ENCODE measurements at places on chromosomes 3 and 15.
A peak's percentile ranks its signal among the peaks of the same experiment; 100 is the strongest.

GRCh38 chr3:126914226-126914625 lies 68.7 kb upstream of the PLXNA1 start:
- peak; percentile 3 for DNase-seq

- no peak for DNase-seq
These were observed 31.0 kb upstream of the TOPBP1 start for GRCh38 chr3:133692759-133693158.

DNA sequence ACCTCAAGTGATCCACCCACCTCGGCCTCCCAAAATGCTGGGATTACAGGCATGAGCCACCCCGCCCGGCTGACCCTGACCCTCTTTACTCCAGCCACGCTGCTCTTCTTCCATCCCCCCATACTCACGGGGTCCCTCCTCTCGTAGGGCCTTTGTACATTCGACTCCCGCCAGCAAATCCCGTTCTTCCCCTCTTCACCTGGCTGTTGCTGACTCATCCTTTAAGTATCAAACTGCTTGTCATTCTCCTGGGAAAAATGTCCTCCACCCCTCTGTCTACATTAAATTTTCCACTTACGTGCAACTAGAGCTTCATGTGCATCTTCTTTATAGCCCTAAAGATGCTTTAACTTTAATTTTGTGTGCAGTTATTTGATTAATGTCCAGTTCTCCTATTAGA lies 203.1 kb downstream of the OPA1 start:
- no peak for DNase-seq

DNA sequence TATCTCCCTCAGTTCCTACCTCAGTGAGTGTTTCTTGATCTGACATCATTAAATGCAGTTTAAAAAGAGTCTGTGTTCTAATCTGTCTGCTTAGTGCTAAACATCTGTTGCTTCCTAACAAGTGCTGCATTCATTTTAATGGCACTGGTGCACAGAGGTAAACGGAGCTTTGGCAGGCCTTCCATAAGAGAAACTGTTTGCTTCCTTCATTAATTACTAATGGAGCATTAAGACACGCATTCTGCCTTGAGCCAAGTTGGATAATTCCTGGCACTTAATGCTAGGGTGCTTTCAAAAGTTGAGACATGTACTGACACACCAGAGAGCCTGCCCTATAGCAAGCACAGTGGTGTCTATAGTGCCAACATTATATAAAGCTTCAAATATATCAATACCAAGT lies 34.7 kb downstream of the SCG5 start:
- peak; percentile 77 for DNase-seq

- DNase-seq, result no peak
These were observed 476.5 kb upstream of the WNT5A start for GRCh38 chr3:55963601-55964000.

DNA sequence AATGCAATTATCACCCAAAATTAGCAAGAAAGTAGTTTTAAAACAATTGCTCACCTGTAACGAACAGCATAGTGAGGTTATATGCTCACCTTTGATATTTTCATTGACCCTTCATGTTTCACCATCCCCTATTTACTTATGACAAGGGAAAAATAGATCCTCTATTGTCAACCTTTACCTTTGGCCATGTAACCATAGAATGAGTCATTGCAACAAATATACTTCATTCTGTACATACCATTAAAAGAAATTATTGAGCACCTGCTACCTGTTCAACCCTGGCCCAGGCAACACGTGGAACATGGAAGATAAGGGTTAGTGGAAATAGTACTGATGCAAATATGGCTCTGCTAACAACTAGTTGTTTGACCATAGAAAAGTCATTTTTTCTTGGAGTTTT lies 20.2 kb downstream of the LSAMP start:
- no peak for DNase-seq

DNA sequence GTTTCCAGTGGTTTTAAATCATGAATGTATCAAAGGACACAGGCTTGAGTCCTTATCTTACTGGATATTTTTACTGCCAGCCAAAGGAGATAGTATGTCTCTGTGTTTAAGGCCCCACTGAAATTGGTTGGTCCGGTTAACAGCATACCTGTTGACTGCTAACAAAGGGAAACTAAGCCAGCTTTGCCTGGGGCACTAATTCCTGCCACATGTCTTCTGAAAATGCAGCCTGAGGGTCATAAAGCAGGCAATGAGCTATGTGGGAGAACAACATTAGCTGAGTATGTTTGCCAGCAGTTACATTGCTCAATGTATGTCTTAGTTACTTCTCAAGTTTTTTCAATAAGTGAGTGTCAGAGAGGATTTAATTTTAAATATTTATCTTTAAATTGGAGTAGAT lies 12.4 kb downstream of the PLS1 start:
- DNase-seq, result no peak

DNA sequence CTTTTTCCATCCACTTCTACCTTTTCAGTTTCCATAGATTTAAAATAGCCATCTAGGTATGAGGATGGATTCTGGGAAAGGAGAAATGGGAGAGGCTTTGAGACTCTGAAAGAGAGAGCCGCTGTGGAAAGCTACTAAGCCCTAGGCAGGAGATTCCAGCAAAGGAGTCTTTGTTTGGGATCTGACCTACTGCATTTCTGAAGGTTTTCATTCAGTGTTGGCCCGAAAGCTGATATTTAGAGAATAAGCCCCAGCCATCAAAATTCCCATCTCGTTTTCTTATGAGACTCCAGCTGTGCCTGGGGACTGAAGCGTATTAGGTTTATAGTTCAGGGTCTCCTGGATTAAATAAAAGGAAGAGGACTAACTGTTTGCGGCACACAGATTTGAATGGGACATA lies 19.5 kb downstream of the LIPH start:
- no peak for DNase-seq

DNA sequence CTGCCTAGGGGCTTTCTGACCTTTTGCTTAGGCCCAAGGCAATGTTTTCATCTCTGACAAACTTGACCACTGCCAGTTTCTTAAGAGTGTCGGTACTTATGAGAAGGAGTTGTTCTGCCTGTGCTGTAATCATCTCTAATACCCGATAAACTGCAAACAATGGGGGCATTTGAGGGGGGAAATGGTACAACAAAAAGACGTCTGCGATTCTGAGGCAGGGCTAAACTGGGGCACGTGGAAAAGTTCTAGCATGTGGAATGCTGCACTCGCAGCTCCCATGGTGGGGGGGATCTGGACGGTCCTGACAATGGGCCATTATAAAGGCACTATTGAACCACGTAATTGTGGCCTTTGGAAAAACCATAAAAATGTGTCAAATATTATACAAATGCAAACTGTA lies 73.1 kb upstream of the SAMMSON start:
- DNase-seq, result no peak

- no peak for DNase-seq
These were observed 7.4 kb downstream of the TRANK1 start for GRCh38 chr3:36937492-36937891.

DNA sequence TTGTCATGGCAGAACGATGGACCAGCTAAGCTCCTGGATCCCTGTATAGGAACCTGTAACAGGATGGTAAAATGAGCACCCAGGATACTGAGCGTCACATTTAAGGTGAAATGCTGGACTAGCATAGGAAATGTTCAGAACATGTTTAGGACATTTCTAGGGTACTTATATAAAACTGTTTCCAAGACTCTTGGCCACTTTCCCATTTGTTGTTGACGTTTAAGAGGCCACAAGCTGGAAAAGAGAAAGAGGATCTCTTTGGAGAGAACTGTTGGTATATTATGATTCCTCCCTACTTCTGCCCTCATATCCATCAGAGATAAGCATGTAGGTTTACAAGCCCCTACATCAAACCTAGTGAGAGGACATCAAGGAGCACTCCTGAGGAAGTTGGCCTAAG lies 57.5 kb downstream of the SCN11A start:
- DNase-seq, result no peak

DNA sequence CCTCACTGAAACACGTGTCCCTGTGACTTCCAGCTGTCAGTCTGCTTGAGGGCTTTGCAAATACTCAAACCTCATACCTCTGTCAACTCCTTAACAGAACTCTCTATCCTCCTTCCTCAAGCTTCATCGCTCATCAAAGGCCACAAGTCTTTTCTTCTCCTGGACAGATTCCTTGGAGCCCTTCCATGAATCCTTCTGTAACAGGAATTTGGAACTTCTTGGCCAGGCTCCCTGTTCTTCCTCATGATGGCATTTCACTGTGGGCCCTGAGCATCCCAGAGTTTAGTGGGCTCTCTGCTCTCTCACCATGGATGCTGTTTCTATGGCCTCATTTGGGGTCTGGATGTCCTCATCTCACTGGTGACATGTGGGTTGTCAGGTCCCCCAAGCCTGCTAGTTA lies 105.0 kb upstream of the TLE3 start:
- DNase-seq, result no peak

DNA sequence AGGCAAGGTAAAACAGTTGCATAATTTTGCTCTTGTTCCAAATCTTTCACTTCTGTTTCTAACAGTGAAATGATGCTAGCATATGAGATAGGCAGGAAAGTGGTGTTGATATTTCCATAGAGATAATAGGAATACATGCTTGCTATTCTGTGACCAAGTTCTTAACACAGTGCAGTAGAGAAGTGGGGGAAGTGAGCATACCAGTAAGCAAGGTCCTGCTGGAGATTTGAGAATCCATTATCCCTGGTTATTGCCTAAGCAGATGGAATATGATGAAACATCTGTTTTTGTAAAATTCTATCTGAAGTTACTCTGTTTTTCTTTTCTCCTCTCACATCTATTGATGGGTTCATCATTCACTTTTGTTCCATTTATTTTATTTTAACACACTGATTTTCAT lies 28.7 kb downstream of the USP8 start:
- no peak for DNase-seq

- DNase-seq, result no peak
These were observed 14.7 kb downstream of the TIMP4 start for GRCh38 chr3:12143949-12144504.

DNA sequence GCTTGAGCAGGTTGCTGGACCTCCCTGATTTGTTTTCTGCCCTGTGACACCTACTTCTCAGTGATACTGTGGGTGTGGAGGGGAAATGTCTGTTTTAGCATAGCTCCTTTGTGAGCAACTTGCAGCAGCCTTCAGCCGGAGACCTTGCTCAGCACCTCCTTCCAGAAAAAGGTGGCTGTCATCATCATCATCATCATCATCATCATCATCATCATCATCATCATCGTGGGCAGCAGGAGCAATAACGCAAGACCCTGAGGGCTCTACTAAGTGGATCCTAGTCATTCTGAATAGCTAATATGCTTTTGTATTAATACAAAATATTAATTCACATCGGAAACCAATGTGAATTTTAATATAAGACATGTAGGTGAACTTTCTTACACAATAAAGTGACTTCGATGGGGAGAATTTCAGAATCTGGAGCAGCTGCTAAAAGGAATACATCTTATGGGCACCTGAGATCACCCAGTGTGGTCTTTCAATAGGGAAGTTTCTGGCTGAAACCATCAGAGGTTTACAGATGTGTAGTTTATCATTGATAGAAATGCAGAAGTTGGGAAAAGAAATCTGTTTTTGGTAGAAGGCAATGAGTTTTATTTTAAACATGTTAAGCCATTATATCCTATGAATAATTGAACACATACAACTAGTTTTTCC lies 8.6 kb downstream of the GABRR3 start:
- DNase-seq, result no peak

DNA sequence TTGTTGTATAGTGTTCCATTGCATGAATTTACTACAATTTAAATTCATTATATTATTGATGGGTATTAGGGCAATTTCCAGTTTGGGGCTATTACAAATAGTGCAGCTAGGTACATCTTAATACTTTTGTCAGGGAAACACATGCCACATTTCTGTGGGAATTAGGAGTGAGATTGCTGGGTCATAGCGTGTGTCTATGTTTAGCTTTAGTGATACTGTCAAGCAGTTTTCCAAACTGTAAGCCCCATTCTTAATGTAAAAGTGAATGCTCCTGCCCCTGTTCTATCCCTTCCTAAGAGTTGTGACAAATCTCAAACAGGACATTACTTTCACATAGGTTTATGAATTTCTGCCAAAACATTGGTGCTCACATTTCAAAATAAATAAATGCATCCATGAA lies 184.5 kb upstream of the ANKRD28 start:
- no peak for DNase-seq

- DNase-seq, result peak; percentile 22
These were observed 13.7 kb downstream of the CELF6 start for GRCh38 chr15:72306211-72306785.

DNA sequence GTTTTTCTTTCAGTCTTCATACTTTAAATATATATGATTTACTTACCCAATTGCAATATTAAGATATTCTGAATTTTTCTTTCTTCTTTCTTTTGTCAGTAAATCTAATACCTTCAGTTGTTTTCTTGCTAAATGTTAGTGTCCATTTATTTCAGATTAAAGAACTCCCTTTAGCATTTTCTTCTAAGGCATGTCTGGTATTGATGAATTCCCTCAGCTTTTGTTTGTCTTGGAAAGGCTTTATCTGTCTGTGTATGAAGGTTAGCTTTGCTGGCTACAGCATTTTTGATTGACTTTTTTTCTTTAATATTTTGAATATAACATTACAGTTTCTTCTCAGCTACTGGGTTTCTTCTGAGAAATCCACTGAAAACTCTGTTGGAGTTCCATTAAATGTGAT lies 64.0 kb upstream of the PLSCR4 start:
- no peak for DNase-seq

DNA sequence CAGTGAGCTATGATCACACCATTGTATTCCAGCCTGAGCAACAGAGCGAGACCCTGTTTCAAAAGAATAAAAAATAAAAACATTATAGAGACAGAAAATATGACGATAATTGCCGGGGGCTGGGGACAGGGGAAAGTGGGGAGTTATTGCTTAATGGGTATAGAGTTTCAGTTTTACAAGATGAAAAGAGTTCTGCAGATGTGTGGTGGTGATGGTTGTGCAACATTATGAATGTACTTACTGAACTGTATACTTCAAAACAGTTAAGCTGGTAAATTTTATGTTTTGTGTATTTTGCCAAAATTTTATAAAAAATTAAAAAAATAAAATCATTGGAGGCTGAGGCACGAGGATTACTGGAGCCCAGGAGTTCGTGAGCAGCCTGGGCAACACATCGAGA lies 24.8 kb upstream of the ZNF774 start:
- DNase-seq, result no peak

- no peak for DNase-seq
These were observed 133.4 kb upstream of the ZBTB20 start for GRCh38 chr3:115280506-115280905.

DNA sequence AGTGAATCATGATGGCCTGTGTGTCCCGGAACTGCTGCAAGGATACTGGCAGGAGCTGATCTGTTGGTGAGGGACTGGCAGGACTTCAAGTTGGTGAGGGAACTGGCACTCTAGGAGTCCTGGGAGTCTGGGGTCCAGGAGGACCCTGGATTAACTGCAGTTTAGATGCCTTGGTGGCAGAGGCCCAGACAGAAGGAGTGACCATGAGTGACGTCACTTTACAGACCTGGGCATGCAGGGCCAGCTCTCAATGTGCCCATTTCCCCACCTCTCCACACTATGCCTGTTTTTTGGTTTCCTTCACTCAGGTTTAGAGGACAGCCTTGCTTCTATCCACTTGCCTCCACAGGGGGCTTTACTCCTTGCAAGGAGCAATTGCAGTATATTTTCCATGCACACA lies 154.1 kb downstream of the EPHB1 start:
- DNase-seq, result no peak

DNA sequence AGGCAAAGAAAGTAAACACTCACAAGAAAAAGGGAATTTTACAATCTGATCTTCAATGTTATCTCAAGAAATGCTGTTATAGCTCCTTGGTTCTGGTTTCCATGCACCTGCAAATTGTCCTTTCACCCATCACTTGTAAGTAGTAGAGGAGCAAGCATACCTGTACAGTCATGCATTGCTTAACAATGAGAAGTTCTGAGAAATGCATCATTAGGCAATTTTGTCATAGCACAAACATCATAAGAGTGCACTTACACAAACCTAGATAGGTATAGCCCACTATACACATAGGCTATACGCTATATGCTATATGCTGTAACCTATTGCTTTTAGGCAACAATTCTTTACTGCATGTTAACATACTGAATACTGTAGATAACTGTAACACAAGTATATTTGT lies 672.3 kb downstream of the FHIT start:
- DNase-seq, result no peak

Measured in DMS79 (cell line).